ENCODE measurements at places on chromosomes 12 and 14.
A peak's percentile ranks its signal among the peaks of the same experiment; 100 is the strongest.

DNA sequence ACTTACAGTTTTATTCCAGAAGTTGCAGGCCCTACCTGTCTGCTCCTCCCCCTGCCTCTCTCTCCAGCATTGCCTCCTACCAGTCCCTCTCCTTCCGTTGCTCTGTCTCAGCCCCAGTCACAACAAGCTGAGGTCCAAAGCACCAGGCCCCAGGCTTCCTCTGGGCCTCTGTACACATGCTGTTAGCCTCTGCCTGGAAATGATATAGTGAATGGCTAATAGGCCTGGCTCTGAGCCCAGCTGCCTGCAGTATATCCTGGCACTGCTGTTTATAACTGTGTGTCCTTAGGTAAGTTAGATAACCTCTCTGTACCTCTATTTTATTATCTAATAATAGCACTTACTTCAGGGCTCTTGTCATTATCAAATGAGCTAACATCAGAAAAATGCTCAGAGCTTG is 114.9 kb upstream of the PWP1 start:
- no peak overlapping the region for H3K4me3 ChIP-seq
- no peaks in the 10 kb centered on the region for H3K36me3 ChIP-seq
- H3K4me1 ChIP-seq: no peaks in the 10 kb centered on the region
- no peak overlapping the region for H3K27ac ChIP-seq
- H3K27me3 ChIP-seq: peaks cover 4% of the 10 kb centered on the region

DNA sequence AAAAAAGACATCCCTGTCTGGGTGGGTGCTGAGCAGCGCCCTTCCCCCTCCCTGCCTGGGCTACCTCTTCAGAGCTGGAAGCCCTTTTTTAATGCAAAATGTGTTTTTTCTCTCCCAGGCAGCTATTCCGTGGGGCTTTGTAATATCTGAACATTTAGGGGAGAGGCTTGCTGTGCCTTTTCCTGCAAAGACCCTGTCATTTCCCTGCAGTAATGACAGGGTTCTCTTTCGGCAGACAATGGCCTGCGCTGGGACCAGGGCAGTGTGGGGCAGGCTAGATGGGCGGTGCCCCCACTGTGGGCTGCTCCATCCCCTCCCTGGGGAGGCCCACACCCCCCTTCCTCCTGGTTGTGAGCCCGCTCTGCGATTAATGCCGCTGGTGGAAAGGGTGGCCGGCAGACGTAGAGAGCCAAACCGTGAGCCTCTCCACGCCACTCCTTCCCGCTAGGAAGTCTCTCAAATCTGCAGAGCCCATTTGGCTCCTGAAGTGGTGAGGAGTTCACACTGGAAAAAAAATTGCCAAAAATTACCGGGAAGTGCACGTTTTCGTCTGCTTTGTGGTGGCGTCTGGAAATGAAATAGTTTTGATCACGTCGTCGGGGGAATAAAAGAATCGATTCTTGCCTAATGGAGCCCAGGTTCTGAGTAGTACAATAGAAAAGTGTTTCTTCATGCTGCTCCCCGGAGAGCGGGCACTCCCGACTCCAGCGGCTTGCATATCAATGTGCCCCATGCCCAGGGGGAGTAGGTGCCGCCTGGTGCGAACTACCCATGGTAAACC is 31.5 kb downstream of the KIF26A start:
- H3K27me3 ChIP-seq: peaks cover 7% of the 10 kb centered on the region
- peak overlapping the region; percentile 48 for H3K27ac ChIP-seq
- H3K4me1 ChIP-seq: peaks cover 7% of the 10 kb centered on the region
- H3K36me3 ChIP-seq: peaks cover 8% of the 10 kb centered on the region
- no peak for DNase-seq
- H3K4me3 ChIP-seq: peak overlapping the region; percentile 21

DNA sequence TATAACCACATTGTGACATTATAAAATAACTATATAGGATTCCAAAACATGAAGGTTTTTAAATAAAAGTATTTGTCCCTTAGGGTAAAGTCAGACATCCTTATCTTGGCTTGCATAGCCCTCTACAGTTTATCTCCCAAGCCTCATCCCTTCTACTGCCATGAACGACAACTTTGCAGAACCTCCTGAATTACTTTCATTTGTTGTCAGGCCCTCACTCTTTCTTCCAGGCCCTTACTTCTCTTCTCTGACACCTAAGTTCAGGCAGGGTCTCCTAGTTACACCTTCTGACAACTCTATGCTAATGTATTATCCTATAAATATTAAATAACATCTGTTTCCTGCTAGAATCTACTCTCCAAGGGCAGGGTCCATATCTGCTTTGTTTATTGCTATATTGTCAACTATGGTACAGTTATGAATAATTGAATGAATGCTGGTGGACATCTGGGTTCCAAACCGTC is 115.7 kb upstream of the MDM1 start:
- H3K36me3 ChIP-seq: no peaks in the 10 kb centered on the region
- no peak overlapping the region for H3K27ac ChIP-seq
- peaks cover 19% of the 10 kb centered on the region for H3K4me1 ChIP-seq
- no peak for DNase-seq
- peaks cover 3% of the 10 kb centered on the region for H3K27me3 ChIP-seq

DNA sequence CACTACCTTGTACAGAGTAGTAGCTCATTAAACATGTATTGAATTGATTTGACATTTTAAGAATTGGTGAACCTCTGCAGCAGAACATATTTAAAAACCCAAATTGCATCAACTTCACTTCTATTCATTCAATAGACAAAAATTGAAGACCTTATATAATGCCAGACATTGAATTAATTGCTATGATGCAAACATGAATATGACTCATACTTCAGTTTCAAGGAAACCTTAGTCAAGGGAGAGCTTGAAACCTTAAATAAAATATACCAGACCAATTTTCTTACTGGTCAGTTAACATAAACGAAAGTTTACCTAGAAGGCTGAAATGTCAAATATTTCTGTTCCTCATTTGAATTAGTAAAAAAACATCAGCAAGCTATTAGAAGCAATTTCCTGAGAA is 5.0 kb upstream of the MGAT4C start:
- no peaks in the 10 kb centered on the region for H3K36me3 ChIP-seq
- no peak for DNase-seq
- no peak overlapping the region for H3K27ac ChIP-seq
- H3K4me1 ChIP-seq: no peaks in the 10 kb centered on the region
- no peaks in the 10 kb centered on the region for H3K27me3 ChIP-seq
- H3K4me3 ChIP-seq: no peak overlapping the region

GRCh38 chr12:58966939-58967338 is 46.6 kb upstream of the LRIG3 start:
- peaks cover 10% of the 10 kb centered on the region for H3K4me1 ChIP-seq
- no peaks in the 10 kb centered on the region for H3K36me3 ChIP-seq
- H3K4me3 ChIP-seq: no peak overlapping the region
- H3K27ac ChIP-seq: no peak overlapping the region
- H3K27me3 ChIP-seq: peaks cover 2% of the 10 kb centered on the region

DNA sequence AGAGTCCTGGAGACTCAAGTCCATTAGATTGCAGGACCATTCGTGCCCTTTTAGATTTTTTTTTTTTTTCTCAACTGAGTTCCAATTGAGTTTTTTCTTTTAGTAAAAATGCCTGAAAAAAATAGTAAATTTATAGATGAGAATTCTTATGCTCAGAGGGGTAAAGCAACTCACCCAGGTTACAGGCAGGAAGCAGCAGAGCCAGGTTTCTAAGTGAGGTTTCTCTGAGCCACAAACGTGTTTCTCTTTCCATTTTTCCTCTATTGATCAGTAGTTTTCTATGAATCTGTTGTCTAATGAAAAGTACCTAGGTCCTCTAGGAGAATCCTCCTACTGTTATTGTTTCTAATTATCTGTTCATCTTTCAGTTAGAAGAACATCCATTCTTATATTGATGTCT is 66.4 kb upstream of the C12orf71 start:
- H3K36me3 ChIP-seq: no peaks in the 10 kb centered on the region
- no peaks in the 10 kb centered on the region for H3K27me3 ChIP-seq
- H3K4me3 ChIP-seq: no peak overlapping the region
- H3K4me1 ChIP-seq: peaks cover 9% of the 10 kb centered on the region
- no peak overlapping the region for H3K27ac ChIP-seq
